ENCODE measurements at places on chromosomes 6 and 20.

DNA sequence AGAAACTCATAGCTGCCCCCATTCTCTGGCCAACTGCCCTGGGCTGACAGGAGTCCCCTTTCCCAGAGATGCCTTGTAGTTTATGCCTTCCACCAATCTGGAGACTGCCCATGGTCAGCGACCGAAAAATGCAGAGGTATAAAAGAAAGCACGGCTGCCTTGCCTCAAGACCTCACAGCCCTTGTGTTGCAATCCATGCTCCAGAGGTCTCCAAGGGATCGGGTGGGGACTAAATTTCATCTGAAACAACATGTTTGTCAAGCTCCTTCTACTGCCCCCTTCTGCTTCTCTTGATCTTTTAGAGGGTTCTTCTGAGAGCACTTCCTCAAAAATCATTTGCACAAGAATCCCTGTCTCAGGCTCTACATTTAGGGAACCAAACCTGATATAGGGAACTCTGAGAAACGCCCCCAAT, 128.8 kb downstream of the PLCB1 start:
- no peak for DNase-seq

DNA sequence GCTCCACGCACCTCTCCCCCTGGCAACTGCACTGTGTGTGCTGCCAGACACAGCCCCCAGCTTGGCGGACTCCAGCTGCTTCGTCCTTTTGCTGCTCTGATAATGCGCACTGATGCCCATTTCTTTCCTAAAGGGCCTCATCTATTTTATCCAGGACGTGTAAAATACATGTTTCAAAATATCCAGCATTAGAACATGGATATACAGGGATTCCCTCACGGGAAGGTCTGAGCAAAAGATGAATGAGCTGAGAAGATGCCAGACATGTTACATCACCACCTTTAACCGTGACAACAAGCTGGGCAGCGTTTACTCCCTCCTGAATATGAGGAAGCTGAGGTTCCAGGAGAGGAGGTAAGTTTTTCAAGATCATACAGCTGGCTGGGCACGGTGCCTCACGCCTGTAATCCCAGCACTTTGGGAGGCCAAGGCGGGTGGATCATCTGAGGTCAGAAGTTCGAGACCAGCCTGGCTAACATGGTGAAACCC, 32.8 kb downstream of the TNXB start:
- peak; percentile 75 for DNase-seq

DNA sequence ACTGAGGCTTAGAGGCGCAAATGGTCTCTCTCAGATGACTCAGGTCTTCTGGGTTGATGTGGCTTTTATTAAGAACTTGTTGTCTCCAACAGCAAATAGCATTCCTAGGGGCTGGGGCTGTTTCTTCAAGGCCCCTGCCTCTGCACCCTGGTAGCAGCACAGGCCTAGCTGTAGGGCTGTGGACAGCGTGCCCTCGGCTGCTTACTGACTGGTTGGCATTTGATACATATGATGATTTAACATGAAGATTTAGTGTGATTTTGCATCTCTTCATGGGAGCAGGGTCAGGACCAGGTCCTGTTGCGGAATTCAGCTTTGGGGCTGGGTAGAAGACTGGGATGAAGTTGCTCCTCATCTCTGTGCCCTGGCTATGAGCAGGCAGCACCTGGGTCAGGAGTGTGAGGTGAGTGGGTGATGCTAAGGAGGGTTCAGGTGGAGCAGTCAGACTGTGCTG, 24.3 kb upstream of the IER3 start:
- DNase-seq: no peak

DNA sequence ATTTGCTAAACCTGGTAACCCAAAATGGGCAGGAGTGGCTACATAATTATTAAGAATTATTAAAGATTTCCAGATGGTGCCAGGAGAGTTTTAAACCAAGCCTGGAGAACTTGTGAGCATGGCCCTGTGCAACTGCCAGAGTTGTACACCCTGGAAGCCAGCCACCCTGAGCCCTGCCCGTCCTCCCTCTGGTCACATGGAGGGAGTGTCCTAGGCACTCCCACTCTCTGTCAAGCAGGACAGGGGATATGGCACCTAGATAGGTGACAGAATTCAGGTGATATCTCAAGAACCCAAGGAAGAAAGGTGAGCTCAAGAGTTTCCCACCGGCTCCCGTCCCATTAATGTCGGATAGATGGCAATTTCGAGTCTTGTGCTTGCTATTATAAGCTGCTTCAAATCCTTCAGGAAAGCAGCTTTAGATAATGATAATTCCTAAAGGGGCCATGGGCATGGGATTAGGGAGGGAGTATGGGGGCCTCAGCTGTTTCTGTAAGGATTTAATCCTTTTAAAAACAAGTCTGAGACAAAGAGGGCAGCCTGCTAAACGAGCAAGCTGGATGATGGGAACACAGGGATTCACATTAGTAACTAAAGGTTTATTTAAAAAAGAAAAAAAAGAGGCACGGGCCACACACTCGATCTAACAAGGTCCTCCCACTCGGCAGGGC, 169.1 kb downstream of the BMP7 start:
- no peak for DNase-seq

All from HFFc6 (cell line).